GM12865 (cell line): ENCODE measurements at places on chromosomes 16 and 17.

GRCh38 chr16:7482032-7482431 lies 149.4 kb downstream of the RBFOX1 start:
- no peak for DNase-seq

DNA sequence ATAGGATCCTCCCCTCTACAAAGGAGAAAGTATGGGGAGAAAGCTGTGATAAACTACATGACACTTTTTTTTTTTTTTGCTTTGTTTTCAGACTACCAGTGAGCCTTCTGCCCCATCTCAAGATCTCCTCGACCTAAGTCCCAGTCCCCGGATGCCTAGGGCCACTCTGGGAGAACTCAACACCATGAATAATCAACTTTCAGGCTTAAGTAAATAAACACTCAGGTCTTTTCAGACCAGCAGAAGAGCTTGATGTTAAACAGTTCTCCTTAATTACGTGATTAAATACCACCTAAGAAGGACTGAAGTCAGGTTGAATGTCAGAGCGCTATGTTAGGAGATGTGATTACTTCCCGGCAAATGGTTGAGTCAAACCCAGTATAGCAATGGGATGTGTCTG lies 31.4 kb downstream of the COX11 start:
- DNase-seq: no peak

- no peak for DNase-seq
These were observed 313 bp upstream of the NSRP1 start for GRCh38 chr17:30116345-30116660.

DNA sequence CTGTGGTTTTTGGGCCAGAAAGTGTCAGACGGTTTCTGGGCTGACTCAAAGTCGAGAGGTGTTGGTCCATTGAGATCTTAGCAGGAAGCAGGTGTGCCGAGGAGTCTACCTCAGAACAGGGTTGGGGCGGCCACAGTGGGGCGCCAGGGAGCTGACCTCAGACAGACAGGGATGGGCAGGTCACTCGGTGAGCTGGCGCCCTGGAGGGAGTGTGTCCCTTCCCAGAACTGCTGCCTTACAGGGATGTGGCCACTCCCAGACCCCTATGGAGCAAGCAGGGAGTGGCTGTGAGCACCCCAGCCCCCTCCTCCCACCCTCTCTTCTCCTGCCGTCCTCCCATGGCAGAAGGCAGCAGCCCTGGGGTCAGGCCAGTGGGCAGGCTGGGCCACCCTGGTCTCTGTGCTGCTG lies 14.0 kb upstream of the DPEP1 start:
- DNase-seq: peak; percentile 58

GRCh38 chr17:37551788-37552187 lies 57.4 kb downstream of the SYNRG start:
- no peak for DNase-seq

- no peak for DNase-seq
These were observed 26.3 kb upstream of the APOH start for GRCh38 chr17:66255527-66255971.

DNA sequence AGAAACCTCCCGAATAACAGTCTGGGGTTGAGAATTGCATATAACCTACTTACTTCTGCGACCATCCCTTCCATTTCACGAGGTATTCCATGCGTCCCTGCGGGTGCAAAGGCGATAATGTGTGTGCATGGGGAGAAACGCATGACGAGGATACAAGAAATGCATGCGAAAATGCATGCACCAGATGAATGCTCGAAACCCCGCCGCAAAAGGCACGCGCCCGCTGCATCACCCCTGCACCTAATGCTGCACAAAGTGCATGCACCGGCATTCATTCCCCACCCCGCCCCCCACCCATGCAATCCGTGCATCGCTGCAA lies 474 bp downstream of the CBX8 start:
- no peak for DNase-seq

DNA sequence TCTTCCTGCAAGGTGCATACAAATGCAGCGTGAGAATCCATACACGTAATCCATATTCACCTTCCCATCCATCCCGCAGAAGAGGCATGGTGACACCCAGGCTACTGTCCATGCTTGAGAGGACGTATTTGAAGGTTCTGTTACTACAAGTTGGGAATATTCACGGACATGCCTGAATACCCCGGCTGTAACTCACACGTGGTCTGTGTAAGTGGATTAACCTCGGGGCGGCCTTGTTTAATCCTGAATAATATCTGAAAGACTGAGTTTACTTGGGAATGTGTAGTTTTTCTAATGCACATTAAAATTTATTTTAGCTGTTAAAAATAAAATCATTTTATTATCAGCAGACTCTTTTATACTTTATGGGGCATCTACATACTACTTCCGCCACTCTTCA lies 13.1 kb downstream of the CPSF4L start:
- no peak for DNase-seq

GRCh38 chr16:5016967-5017677 lies 16.6 kb downstream of the NAGPA start:
- DNase-seq: no peak

DNA sequence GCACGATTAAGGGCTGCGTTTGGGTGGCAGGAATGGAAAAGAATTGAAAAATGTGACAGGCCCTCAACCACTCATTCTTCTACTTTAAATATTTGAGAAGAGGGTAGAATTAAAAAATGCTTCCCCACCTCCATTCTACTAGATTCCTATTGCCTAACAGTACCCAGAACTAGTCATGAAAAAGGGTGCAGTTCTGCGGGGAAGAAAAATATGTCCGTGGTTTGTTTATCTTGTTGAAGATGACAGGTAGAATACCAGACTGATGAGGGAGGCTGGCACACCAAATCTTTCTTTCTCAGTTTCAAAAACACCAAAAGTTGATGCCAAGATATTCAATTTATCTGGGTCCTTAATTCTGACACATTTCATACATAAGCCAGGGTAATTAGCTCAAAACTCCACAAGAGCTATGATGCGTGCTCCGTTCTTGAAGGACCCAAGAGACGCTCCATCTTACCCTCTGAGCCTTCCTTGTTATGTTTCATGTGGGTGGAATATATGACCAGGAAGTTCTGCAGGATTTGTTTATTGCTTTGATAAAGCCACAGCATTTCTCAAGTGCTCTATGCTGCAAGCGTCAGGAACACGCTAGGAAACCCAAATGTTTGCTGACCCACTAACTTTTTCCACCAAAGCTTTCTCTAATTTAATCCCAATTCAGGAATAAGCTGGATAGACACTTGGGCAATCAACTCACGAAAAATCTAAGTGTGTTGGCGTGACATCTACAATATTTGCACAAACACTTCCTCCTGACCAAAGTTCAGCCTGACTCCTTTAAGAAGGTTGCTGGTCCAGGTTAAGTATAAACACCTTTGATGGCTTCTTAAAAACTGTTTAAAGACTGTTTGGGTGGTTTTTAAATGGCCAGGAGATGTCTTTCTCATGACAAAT lies 20.6 kb upstream of the GAN start:
- DNase-seq: no peak

GRCh38 chr16:80259290-80259805 lies 281.4 kb upstream of the DYNLRB2 start:
- DNase-seq: no peak

GRCh38 chr16:29653471-29653870 lies 9.6 kb upstream of the SPN start:
- DNase-seq: peak; percentile 84

DNA sequence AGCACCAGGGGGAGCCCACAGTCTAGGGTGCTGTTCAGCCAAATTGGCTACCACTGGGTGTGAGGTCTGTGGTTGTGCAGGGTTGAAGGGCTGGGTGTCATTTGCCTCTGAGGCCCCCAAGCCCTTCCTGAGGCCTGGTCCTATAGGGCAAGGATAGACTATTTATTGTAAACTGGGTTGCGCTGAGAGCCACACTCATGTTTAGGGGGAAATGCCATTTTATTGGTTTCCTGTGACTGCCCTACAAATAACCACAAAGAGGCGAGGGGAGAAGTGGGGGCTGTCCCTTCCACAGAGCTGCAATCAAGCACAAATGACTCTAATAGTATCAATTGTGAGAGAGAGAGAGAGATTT lies 3.6 kb upstream of the ZCCHC14 start:
- peak; percentile 45 for DNase-seq

DNA sequence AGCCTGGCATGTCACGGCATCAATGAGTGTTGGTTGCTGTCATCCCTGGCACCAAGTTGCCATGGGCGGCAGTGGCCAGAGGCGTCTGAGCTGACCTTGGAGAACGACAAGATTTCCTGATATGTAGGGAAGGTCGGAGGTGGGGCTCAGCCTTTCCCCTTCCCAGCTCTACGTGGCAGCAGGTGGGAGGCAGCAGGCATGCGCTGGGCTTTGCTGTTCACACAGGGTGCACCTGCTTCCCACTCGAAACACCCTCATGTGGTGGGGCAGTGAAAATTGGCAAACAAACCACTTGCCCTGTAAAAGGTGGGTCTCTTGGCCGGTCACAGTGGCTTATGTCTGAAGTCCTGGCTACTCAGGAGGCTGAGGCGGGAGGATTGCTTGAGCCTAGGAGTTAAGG lies 12.3 kb upstream of the TFAP4 start:
- no peak for DNase-seq

- DNase-seq: no peak
These were observed 5.3 kb downstream of the RMI2 start for GRCh38 chr16:11350519-11350918.

GRCh38 chr17:58756246-58757161 lies 850 bp downstream of the PPM1E start:
- no peak for DNase-seq
